ENCODE measurements at places on chromosomes 1 and 21.

DNA sequence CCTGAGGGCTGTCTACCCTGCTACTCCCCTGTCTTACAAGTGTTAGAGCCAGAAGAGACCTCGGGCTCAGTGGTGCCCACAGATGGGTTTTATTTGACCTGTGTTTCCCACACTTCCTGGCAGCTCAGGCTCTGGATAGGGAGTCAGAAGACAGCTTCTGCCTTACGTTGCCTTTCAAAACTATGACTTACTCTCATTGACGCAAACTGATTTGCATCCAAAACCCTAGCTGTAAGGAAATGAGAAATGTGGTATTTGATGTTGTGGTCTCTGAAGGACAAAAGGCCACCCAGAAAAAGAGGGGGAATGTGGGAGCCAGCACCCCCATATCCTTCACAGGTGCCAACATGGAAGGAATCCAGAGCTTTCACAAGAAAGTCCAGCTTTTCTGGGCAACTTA, 180.2 kb downstream of the ATG4C start:
- DNase-seq, result no peak

DNA sequence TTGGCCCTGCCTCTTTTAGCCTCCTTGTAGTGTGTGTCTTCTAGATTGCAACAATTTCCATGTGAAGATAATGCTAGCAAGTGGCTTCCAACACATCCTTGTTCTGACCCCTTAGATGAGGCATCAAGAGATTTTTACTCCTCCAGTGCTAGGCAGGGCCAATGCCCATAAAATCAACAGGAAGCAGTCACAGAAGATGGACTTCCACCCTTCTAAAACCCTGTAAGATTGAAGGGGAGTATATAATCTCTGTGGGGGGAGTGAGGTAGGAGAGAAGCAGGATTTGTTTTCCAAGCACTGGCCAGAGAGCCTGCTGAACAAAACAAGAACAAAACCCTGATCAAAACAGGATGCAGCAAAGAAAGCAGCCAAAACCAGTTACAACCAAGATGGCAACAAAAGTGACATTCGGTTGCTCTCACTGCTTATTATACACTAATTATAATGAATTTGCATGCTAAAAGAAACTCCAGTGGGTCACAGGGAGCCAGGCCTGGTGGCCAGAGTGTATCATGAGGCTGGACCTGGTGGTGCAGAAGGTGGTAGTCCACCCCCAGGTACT, 12.1 kb downstream of the GON4L start:
- no peak for DNase-seq

DNA sequence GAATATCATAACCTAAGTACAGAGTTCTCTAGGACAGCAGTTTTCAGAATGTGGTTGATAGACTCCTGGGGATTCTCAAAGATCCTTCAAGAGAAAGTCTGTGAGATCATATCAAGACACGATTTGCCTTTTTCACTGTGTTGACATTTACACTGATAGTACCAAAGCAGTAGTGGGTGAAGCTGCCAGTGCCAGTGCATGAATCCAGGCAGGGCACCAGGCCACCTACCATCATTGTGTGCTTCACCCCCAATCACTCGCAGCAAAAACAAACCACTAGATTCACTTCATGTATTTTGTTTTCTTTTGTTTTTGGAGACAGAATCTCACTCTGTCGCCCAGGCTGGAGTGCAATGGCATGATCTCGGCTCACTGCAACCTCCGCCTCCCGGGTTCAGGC, 23.9 kb downstream of the DNAJC16 start:
- no peak for DNase-seq

DNA sequence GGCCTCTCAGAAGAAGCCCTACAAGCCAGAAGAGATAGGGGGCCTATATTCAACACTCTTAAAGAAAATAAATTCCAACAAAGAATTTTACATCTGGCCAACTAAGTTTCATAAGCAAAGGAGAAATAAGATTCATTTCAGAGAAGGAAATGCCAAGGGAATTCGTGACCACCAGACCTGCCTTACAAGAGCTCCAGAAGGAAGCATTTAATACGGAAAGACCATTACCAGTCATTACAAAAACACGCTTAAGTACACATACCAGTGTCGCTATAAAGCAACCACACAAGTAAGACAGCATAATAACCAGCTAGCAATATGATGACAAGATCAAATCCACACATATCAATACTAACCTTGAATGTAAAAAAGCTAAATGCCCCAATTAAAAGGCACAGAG, 704.9 kb upstream of the CHRM3 start:
- no peak for DNase-seq

GRCh38 chr1:82225421-82226185, 424.9 kb downstream of the ADGRL2 start:
- DNase-seq, result no peak

DNA sequence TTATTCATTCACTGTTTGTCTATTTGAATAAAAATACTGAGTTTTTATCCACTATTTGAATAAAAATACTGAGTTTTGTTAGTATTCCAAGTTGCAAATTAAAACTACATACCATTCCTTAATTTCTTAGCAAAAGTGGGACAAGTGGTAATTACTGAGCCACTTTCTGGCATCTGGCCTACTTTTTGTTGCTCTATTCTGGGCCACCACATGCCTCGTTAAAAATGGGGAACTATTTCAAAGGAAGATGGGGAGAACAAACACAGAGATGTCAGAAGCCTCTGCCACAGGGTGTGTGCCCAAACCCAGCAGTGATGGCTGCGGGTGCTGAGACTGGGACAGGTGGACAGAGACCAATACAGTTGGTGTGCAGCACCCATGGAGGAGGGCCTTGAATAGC, 14.6 kb downstream of the PIGP start:
- DNase-seq, result no peak

DNA sequence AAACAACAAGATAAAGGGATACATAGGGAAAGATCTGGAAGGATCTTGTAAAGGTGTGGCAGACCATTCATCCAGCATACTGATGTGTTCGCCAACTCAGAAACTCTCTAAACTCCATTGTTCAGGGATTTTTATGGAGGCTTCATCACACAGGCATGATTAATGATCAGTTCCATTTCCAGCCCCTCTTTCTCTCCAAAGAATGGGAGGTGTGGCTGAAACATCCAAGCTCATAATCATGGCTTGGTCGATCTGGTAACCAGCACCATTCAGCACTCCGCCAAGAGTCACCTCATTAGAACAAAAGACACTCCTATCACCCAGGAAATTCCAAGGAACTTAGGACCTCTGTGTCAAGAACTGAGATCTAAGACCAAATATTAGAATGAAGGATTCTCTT, 180.6 kb upstream of the RNPC3 start:
- no peak for DNase-seq

DNA sequence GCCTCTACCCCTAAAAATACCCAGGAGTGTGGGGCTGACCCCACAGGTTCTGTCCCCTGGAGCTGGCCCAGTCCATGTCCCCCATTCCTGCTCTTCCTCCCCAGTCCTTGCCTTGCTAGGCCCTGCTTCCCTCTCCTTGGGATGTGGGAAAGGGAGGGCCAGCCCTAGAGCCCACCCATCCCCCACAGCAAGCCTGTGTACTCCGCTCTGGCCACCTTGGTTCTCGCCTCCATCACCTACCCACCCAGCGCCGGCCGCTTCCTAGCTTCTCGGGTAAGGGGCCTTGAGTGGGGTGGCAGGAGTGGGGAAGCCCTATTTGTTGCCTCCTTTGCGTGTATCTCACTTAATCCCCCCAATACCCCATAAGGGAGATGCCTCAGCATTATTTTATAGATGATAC, 6.7 kb downstream of the CLCNKB start:
- DNase-seq, result no peak

DNA sequence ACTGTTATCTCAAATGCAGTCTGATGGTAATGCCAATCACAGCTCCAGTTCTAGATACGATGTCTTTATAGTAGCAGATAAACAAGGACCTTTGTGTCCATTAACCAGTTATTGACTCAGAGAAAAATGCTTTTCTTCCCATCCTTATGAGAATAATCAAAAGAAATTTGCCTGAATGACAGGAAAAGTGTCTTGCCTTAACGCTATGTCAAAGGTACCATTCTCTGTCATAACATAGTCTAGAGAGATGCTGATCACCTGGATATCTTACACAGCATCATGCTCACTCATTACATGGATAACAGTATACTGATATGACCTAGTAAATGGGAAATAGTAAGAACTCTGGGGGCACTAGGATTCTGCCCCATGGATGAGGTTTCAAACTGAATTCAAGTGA, 151.7 kb upstream of the NEGR1 start:
- no peak for DNase-seq

GRCh38 chr1:87061742-87062156, 147.3 kb downstream of the HS2ST1 start:
- DNase-seq, result no peak

GRCh38 chr21:33267250-33267649, 1.1 kb downstream of the IL10RB start:
- DNase-seq, result no peak

GRCh38 chr1:221392453-221392852, 349.4 kb downstream of the DUSP10 start:
- no peak for DNase-seq

- DNase-seq, result no peak
These were observed 593 bp upstream of the DNAJC16 start for GRCh38 chr1:15526021-15526489.

DNA sequence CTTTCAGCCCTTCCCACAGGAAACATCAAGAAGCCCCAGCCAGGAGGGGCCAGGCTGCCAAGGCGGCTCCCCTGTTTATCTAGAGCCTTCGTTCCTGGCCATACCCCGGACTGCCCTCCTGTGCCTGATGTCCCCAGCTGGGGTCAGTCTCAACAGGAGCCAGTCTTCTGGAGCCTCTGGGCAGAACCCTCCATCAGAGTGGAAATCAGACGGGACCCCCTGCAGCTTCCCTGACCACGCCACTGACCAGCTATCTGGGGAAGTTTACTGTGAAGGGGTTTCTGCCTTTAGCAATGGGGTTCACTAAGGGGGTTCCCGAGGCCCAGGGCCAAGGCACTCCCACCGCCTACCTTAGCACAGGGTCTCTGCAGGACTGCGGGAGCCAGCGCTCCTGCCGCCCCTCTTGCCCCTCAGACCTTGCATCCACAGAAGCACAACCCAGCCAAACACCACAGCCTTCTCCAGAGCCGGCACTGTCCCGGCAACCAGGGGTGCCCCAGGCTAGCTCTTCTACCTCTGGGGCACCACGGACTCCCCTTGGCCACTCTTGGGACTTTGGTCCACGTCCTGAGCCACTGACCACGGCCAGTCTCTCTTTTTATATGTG, 3.5 kb upstream of the MTFR1L start:
- DNase-seq, result no peak

DNA sequence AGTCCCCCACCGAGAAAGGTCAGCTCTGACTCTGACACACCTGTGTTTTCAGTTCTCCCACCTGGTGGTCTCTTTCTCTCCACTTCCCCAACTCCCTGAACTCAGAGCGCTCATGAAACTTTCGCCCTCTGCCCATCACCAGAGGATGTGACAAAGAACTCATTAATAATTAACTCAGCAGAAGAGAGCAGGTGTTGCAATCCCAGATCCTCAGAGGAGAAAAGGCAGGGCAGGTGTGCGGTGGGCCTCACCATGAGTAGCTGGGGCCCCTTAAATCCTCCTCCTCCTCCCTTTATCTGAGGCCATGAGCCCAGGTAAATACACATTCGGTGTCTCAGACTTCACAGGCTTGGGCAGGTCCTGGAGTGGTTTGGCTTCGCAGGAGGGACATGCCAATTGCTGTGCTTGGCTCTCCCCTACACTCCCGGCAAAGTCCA, 1.7 kb upstream of the LAMB3 start:
- no peak for DNase-seq

DNA sequence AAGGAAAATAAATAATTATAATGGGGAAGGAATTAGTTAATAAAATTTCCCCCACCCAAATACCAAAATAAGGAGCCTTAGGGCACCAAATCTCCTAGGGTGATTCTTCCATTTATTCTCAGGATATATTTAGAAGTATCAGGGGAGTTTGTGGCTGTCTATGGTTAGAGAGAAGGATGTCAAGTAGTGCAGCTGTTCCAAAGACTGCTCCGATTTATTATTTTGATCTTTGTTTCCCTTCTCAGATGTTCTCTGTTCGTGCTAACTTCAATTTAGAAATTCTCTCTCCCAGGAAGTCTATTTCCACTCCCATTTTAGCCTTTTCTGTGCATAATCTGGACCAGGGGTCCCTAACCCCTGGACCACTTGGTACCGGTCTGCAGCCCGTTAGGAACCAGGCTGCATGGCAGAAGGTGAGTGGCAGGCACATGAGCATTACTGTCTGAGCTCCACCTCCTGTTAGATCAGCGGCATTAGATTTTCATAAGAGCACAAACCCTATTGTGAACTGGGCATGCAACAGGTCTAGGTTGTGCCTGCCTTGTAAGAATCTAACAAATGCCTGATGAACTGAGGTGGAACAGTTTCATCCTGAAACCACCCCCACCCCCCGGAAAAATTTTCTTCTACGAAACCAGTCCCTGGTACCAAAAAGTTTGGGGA, 9.3 kb upstream of the MAST2 start:
- DNase-seq, result no peak

All from posterior cingulate gyrus (tissue), 11 donors.